ENCODE measurements at places on chromosomes 3 and 15.

DNA sequence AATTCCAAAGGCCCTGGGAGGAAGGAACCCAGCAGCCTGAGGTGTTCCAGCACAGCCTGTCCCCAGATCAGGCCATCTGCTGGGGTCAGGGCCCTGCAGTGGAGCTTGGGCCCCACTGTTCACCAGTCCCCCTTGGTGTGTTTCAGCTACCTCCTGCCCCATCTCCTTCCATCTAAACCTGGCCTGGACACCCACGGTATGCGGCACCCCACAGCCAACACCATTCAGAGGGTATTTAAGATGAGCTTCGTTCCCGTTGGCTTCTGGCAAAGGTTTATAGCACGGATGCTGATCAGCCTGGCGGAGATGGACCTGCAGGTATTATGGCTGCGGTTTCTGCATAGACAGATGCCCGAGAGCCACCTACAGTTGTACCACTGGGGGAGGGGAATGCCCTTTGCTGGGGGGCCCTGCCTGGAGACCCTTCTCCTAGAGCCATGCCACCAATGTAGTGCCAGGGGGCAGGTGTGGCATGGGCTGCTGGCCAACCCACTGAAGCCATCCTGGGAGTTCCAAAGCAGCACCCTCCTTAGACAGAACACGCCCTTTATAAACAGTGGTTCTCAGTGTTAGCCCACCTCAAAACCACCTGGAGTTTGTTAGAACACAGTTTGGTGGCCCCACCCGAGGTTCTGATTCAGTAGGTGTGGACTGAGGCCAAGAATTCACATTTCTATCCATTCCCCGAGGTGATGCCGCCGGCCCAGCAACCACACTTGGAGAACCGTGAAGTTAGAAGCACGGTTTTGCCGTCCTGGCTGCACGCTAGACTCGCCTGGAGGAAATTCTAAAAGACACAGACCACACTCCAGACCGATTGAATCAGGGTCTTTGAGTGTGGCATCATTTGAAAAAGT lies 126.9 kb downstream of the LRRK1 start:
- DNase-seq, result no peak

DNA sequence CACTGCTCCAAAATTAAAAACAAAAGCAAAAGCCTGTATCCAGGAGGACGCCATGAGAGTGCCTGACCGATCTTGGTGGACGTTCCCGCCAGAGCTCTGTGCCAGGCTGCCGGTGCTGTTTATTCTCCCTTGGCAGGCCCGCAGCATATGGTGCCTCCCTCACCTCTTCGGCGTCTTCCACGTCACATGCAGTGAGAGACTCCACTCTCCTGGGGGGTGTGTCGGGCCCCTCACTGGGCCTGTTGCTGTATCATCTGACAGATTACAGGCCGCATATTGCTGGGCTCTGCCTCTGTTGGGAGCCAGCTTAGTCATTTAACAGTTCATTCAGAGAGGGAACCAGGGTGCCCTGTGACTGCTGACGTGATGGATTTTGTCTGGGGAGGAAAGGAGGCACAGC lies 86.4 kb upstream of the ARRDC4 start:
- no peak for DNase-seq

DNA sequence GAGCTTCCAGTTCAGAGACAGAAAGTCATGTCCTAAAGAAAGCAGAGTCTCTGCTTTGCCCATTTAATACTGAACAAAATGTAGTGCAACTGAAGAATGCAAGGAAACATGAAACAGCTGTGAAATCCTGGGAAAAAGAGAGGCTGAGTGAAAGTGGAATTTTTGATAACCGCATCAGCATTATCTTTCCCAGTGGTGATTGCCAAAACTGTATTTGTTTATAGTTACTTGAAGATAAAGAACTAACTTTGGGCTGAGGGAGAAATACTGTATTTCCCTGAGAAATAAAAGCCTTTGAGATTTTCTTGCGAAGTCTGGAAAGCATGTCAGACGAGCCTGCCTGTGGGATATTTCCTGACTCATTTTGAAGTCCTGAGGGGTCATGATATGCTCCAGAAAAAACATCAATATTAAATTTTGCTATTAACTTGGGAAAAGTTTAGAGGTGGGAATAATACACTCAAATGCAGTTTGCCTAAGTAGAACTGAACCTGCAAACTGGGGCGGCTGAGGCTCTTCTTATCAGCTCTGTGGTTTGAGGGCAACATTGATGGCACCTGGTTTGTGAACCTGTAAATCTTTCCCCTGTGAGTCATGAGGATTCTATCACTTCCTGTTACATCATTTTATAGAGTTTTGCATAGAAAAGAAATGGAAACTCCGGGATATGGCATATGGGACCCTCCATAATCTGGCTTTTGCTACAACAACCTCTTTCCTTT lies 855.3 kb downstream of the MCTP2 start:
- no peak for DNase-seq

GRCh38 chr3:193788189-193788991 lies 195.4 kb downstream of the OPA1 start:
- DNase-seq, result no peak

- no peak for DNase-seq
These were observed 4.4 kb downstream of the ALPK3 start for GRCh38 chr15:84821501-84822021.

- DNase-seq, result no peak
These were observed 185.3 kb upstream of the FEZF2 start for GRCh38 chr3:62558549-62559112.

GRCh38 chr3:118817748-118818165 lies 216.9 kb downstream of the IGSF11 start:
- no peak for DNase-seq

- no peak for DNase-seq
These were observed 272.1 kb upstream of the TTC14 start for GRCh38 chr3:180329847-180330246.

GRCh38 chr3:172303181-172303580 lies 145.1 kb downstream of the GHSR start:
- DNase-seq, result no peak

DNA sequence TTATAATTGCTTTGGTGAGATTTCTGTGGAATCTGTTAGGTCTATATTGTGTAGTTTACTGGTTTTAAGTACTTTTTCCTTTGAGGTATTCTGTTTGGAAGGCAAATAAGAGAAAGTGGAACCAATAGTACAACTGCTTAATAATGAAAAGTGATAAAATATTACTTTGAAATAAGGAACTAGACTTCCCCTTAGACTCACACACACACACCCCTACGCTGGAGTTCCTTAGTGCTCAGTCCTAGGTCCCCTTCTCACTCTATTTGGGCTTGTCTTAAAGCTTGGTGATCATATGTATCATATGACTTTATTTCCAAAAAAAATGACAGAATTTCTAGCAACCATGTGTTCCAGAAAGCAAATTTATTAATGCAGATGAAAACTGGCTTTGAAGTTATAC lies 494.0 kb upstream of the TGFBR2 start:
- DNase-seq, result no peak

DNA sequence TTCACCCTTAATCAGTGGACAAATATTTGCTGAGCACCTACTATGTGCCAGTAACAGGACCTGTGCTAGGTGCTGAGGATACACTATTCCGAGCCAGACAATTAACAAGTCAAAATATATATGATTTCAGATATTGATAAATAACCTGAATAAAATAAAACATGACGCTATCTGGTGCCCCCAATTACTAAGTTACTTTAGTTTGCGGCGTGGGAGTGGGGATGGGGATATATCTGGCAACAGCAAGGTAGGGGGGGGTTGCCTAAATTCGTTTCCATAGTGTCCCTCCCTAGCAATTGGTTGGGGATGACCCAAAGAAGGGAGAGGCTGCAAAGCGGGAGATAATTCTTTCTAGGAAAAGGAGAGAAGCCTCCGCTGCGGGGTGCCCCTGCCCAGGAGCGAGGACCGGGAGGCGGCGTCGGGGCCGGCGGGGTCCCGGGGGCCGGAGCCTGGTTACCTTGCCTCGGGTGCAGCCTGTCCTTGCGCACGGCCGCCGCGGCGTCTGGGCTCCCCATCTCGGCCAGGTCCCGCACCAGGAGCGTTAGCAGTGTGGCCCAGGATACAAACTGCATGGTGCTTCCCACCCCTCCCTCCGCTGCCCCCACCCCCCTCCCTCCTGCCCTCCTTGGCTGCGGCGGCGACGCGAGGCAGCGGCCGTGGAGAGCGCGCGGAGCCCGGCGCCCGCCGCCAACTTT lies 567 bp downstream of the ADAMTS9 start:
- no peak for DNase-seq

- DNase-seq, result no peak
These were observed 55.6 kb downstream of the SCN11A start for GRCh38 chr3:38996193-38996592.

- no peak for DNase-seq
These were observed 65.4 kb upstream of the PFN2 start for GRCh38 chr3:150035910-150036612.

DNA sequence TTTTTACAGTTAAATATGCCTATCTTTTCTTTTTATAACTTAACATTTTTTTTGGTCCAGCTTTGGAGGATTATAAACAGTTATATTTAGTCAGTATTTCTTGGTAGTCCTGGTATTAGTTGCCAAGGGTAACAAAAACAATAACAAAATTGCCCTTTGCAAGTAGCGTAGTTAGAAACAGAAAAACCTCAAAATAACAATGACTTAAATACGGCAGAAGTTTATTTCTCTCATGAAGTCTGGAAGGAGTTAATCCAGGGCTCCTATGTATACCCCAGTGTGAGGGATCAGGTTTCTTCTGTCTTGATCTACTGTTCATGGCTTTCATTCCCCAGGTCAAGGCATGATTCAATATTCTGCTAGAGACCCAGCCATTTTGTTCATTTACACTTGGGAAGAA lies 14.1 kb upstream of the MYH15 start:
- no peak for DNase-seq

DNA sequence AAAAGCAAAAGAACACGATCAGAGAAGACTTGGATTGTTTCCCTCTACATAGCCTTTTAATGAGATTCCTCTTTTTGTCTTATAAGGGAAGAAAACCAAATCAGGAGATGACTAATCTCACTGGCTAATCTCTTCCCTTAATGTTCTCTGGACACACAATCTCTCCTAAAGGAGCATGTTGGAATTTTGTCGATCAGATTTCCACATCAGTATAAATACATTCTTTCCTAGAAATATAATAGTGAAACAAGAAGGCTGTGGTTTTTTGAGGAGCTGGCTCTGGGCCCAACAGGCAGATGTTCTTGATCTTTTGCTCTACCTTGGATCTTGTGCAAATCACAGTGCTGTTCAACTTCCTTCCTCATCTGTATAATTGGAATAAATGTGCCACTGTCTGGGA lies 94.0 kb downstream of the GTPBP8 start:
- no peak for DNase-seq

DNA sequence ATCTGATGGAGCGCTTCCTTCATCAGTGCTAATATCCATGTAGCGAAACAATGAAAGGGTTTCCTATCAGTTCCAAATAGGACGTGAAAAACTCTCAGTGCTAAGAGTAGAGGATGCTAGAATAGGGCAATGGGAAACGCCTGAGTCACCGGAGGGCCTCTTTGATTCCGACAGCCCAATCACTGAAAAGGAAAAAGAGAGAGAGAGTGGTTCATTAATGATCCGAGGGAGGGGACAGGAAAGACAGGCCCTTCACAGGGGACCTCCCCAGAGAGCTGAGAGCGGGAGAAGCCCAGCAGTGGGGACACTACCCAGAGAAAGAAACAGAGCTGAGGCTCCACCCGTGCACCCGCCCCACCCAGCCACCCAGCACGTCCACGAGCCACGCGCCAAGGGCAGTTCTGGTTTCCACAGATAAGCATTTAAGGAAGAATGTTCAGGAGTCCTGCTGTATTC lies 76.9 kb downstream of the RPN1 start:
- DNase-seq, result no peak

DNA sequence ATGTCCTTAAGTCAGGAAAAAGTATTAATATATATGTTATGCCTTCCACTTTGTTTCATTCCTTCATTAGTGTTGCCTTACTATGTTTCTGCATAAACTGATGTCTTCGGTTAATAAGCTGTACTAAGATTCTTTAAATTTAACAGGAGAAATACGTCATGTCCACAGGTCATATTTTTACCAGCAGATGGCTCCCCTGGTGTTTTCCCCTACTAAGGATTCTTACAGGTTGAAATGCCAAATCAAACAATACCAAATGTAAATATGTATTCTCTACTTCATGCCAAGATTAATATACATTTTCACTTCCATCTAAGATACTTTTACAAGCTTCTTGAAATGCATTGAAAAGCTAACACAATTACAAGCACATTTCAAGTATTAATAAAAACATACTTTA lies 1602.1 kb downstream of the SI start:
- no peak for DNase-seq

DNA sequence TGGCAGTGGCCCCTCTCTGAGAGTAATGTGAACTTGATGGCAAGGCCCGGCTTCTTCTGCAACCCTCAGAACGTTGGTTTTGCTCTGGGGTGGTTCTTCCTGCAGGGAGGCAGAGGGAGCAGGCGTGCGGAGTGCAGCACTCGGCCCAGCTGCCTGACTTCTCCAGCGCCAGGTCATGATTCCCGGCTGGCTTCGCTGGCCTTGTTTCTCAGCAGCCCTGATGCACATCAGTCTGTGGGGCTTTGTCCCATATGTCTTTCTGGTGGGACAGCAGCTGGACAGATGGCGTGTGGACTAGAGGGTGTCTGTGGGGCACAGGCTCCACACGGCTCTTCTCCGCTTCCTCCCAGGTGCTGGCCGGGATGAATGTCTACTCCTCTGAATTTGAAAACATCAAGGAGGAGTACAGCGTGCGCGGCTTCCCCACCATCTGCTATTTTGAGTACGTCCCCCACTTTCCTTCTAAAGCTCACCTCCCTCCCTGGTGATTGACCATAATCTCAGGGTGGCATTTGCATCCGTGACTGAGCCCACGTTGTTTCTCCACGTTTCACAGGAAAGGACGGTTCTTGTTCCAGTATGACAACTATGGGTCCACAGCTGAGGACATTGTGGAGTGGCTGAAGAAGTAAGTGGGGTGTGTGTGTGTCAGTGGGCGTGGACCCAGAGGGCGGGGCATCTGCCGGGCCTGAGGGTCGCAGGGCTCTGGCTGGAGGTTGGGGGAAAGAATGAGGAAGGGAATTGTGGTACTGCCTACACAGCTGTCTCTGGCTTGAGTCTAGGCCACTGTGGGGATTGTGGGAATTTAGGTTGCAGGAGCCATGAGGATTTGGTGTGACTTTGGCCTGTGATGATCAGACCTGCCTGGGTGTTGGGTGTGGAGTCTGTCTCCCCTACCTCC lies 57.1 kb downstream of the PDIA5 start:
- no peak for DNase-seq

- DNase-seq, result no peak
These were observed 3.0 kb upstream of the HDGFL3 start for GRCh38 chr15:83210619-83211018.

GRCh38 chr3:31581660-31582059 lies 48.9 kb downstream of the STT3B start:
- DNase-seq, result no peak

DNA sequence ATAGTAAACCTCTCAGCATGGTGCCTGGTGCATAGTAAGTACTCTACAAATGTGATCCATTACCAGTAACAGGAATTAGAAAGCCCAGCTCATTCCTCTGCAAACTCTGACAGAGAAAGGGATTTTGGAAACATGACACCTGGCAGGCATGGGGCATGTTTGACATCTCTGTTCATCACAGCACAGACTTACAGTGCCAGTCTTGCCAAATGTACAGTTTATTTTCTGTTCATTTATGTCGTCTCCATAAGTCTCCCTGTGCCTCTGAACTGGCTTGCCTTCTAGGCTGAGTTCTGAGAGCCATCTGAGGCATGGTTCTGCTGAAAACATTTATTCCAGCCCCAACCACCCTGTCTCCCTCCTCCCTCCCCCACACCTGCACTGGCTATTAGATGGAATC lies 67.0 kb upstream of the CTDSPL start:
- DNase-seq, result no peak
